ENCODE measurements at places on chromosomes 3 and 15.

DNA sequence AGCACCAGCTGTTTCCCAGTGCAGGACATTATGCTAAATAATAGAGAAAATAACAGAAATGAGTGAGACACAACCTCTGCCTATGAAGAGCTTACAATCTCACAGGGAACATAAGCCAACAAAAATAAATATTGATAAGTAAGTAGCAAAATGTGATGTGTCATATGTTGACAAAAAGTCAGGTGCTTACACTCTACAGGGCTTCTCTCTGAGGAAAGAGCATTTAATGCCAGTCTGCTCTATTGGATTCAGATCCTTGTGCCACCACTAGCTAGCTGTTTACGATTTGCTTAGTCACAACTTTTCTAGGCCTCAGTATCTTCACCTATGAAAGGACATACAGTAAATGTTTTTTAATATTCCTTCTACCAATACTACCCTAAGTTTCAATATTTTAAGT lies 500.9 kb upstream of the NAALADL2 start:
- no peak for DNase-seq

DNA sequence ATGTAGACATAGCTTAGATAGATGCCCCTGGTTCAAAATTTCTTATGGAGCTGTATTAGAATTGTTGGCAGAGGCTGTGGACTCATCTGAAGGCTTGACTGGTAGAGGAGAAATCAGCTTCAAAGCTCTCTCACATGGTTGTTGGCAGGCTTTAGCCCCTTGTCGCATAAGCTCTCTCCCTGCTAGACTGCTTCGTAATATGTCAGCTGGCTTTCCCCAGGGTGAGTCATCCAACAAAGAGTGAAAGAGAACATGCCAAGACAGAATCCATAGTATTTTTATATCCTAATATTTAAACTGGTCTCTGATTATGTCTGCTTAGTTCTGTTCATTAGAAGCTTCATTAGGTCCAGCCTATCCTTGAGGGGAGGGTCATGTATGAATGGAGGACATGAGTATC lies 427.4 kb upstream of the NAALADL2 start:
- DNase-seq, result no peak

- no peak for DNase-seq
These were observed 17.1 kb upstream of the CYP11A1 start for GRCh38 chr15:74384566-74384880.

DNA sequence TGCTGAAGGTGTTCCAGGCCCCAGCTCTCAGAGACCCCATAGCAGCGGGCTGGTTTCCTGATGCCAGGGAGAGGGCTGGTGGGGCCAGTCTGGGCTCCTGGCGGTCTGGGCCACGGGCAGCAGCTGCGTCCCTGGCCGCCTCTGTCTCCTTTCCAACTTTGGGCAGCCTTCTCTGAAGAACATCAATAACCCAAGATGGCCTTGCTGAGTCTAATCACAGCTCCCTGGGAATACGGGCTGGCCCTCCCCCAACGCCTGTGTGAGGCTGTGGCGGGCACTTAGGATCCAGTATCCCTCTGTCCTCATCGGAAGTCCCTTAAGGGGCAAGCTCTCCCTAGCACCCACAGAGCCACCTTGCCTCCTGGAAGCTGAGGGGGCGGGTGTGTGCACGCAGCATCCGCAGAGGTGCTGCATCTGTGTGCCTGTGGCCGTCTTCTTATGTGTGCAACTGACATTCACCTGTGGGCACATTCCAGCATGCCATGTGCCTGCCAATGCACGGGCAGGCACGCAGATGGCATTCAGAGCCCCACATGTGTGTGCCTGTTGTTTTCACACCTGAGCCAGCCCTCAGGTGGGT lies 2.1 kb downstream of the ATP2B2 start:
- DNase-seq, result no peak

DNA sequence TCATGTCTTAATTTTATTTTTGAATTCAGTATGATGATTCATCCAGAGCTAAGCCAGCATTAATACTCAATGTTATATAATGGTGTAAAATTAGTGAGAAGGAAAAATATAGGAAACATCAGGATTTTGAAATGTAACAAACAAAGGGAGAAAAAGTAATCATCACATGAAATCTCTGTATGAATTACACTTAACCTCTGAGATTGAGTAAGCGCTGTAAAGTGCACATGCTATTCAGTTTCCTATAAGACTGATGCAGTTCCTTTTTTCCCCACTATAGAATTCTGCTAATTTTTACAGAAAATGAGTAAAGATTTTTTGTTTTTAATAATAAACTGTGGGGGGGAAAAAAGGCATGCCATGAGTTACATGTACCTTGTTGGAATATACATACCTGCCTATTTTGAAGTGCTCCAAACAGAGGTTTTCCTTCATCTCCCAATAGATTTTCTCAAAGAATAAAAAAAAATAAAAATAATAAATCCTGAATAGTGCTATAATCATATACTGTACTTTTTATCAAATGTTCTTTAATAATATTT lies 64.0 kb upstream of the TTBK2 start:
- no peak for DNase-seq

GRCh38 chr3:188446014-188446413 lies 292.1 kb downstream of the LPP start:
- DNase-seq, result no peak

DNA sequence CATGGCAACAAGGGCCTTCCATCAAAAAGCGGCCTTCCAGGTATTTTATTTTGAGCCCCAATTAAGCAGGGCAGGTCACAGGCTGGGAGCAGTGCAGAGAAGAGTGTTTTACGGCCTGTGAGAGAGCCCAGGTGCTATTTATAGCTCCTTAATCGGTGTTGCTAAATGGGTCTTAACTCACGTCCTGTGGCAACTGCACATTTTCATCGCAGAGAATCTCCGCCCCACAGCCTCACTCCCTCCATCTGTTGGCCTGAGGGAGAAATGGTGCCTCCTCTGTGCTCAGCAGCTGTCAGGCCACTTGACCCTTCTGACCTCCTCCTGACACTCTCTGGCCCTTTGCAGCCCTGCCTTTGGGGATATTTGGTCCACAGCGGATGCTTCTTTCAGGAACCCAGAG lies 58.6 kb downstream of the SPSB4 start:
- no peak for DNase-seq

DNA sequence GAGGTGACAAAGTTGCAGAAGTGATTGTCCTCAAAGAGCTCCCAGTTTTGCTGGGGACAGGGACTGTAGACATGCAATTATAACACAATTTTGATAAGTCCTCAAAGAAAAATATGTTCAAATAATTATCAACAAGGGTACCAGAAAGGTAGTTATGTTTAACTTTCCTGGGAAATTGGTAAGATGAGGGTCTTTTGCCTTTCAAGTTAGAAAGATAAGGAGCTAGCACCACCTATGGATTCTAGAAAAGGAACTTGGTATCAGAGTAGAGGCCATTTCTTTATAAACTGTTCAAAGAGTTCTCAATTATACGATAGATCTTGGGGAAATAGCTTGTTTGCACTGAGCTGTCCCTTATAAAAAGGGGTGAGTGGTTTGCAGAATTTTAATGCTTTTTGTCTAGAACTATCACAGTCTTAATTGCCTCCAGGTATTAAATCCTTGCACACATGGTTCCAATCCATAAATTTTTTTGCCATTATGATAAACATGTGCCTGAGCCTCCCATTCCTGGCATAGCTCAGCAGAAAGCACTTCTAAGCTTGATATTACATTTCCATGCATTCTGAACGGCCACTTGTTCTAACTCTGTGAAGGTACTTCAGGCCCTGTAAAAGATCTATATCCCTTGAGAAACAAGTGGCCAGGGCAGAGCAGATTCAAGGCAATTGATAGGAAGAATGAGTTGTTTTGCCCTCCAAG lies 247.5 kb upstream of the LRIG1 start:
- DNase-seq, result no peak

- no peak for DNase-seq
These were observed 93.6 kb downstream of the SEC22A start for GRCh38 chr3:123295171-123295900.

- no peak for DNase-seq
These were observed 5.6 kb upstream of the CCDC13 start for GRCh38 chr3:42778644-42779043.

DNA sequence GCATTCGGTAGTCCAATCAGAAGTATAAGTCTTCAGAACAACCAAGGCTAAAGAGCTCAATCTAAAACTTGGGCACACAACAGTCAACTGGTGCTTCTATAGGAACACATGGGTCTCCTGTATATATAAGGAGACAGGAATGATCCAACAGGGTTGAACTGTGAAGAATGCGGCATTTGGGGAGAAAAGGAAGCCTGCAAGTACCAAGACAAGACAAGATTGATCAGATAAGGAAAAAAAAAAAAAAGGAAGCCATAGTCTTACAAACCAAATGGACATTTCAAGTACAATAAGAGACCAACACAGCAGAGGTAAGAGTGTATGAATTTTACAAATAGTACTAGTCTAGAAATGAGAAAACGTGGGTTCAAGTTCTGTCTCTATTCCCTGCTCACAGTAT lies 6.5 kb downstream of the CPEB1 start:
- no peak for DNase-seq

GRCh38 chr15:89358435-89358754 lies 23.8 kb upstream of the POLG start:
- no peak for DNase-seq

DNA sequence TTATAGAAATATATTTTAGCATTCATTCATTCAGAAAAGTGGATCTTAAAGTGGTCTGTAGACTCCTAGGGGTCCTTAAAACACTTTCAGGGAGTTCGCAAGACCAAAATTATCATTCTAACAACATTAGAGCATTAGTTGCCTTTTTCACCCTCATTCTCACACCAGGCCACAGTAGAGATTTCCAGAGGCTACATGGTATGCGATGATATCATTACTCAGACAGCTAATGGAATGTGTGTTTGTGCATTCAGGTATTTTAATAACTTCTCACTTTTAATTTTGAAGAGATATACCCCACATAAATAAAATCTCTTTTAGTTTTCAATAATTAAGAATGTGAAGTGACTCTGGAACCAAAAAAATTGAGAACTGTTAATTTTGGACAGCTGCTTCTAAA lies 206.9 kb downstream of the NSUN3 start:
- no peak for DNase-seq

- no peak for DNase-seq
These were observed 567.3 kb upstream of the LMCD1 start for GRCh38 chr3:7934362-7934761.

GRCh38 chr15:57785959-57786358 lies 79.4 kb downstream of the POLR2M start:
- no peak for DNase-seq

DNA sequence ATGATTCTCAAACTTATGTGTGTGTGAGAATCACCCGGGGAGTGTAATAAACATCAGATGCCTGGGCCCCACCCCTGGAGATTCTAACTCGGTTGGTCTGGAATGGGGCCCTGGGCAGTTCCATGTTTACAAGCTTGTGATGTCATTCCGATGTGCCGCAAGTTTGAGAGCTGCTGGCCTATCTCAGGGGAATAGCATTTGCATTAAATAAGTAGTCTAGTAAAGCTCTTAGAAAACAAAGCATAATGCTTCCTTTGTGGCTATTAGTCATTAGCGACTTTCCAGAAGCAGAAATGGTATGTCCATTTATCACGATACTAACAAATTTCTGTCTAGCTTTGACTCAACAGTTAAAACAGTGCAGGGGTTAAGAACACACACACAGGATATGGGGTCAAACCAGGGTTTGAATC lies 20.9 kb downstream of the PGBD4 start:
- DNase-seq, result no peak

DNA sequence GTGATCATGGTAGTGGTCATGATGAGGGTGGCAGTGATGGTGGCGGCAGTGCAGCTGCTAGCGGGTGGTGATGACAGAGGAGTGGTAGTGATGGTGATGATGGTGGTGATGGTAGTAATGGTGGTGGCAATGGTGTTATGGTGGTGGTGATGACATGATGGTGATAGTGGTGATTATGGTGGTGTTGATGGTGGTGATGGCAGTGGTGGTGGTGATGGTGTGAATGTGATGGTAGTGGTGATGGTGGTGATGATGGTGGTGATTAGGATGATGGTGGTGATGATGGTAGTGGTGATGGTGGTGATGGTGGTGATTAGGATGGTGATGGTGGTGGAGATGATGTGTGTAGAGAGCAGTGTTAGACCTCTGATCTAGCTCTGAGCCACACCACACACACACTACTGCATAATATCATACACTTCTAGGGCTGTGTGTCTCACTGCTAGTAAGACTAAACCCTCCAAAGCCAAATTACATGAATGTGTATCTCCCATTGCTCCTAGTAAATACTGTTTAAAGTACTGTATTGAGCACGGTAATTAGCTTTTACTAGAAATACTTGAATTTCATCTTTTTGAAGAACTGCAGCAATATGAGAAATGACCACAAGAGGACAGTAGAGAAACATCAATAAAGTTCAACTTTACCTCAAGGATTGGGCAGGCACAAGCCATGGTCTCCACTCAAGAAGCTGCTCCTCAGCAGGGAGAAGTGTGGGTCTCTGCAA lies 28.8 kb downstream of the TMED3 start:
- DNase-seq, result no peak

DNA sequence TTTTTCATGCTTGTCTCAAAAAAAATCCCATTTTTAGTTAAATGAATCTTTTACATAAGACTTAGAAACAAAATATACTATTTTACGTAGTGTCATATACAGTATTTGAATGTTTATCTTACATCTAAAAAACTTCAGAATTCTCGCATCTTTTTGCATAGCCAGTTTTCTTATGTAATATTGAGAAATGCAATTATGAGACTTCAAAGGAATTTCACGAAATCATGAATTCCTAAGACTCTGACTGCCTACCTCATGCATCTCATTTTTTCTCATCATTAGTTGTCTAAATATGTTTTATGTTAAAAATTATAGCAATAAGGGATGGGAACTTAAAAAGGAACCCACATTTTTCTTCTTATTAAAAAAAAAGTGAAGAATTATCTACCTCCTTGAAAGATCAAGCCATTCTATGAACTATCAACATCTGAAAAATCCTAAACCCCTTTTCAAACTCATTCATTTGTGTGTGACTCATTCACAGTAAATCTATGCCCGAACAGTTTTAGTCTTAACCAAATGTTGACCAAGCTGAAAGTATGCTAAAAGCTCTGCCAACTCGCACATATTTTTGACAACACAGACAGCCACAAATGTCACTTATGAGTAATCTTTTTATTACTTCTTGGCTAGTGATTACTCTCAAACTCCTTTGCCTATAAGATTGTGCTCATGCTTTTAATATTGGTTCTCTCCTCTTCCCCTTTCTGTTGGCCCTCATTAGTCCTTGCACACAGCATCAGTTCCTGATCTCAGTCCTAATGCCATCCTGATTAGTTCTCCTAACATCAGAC lies 115.9 kb downstream of the DCLK3 start:
- no peak for DNase-seq
